Spleen (tissue), 13 donors: ENCODE measurements at places on chromosomes 11 and 22. TPM values are rescaled to one million over a fixed set of nuclear protein-coding genes. Genes with fewer than 3 reads are reported as not detected.

The GLYATL1 gene
- not detected for polyA plus RNA-seq

The CARD16 gene
- 111 TPM for polyA plus RNA-seq

The RNH1 gene
- polyA plus RNA-seq, result 143 TPM

DNA sequence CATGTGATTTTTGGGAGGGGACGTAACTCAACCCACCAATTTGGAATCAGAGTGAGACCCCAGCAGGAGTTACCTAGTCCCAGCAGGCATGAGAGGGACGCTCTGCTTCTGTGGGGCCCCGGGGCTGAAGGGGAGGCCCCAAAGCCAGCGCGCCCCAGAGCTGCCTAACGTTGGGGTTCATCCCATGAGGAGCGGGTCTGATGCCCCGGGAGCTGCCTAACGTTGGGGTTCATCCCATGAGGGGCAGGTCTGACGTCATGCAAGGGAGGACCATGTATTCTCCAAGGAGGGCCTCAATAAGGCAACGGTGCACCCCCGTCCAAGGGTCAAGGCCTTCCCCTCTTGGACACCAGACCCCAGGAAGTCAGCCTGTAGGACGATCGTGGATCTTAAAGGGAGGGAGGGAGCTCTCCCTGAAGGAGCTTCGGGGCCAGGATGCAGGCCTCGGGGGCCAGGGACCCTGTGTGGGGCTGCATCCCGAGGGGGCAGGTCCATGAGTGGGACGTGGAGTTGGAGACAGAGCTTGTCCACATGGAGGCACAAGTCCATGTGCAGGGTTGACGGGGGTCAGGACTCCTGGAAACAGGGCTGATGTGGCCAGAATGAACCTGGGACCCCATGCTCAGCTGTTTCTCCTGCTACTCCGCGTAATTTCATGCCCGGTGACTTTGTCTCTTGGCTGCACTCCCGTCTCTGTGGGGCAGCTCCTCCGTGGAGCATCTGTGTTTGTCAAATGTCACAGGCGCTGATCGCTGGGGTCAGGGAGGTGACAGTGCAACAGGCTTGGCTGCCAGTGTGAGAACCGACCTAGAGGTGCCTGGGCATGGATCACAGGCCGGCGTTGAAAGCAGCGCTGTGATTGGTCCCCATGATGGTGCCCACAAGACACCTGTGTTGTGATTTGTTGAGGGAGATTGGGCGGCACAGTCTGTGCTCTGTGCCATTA, 1029.1 kb downstream of the BRD1 start:
- no peak for DNase-seq

GRCh38 chr11:35647421-35648093, 15.0 kb upstream of the TRIM44 start:
- DNase-seq, result no peak

GRCh38 chr22:27748751-27749191, 52.8 kb downstream of the MN1 start:
- peak; percentile 17 for DNase-seq

DNA sequence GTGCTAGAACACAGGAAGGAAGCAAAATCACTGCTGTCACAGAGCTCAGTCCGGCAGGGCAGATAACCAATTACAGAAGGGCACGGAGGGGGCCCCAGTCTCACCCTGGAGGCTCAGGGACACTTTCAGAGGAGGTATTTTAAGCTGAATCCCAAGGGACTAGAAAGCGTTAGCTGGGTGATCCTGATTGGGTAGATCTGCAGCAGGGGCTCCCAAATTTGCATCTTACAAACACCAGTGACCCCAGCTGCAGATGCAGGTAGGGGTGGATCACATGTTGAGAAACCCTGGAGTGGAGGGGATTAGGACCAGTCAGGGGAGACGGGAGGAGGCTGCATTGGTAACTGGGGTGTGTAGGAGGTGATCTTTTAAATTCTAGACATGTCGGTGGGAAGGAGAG, 91.4 kb downstream of the CSNK2A3 start:
- no peak for DNase-seq
